ENCODE measurements at places on chromosomes 5 and 9.

GRCh38 chr9:124808246-124808956 lies 31.5 kb downstream of the OLFML2A start:
- DNase-seq: no peak

DNA sequence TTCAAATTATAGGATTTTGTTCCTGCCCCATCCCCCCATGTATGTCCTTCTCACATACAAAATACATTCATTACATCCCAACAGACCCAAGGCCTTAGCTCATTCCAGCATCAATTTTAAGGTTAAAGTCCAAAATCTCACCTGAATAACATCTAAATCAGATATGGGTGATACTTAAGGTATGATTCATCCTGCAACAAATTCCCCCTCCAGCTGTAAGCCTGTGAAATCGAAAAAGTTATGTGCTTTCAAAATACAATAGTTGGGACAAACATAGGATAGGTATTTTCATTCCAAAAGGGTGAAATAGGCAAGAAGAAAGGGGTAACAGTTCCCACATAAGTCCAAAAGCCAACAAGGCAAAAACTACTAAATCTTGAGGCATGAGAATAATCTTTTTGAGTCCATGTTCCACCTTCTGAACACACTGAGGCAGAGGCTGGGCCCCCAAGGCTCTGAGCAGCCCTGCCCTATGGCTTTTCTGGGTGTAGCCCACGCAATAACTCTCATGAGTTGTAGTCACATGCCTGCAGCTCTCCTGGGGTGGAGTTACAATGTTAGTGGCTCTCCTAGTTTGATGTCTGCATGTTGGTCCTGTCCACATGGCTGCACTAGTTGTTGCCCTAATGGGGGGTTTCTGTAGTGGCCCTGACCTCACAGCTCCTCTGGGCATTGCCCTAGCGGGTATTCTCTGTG lies 243.9 kb upstream of the SMARCA2 start:
- no peak for DNase-seq

GRCh38 chr5:31531543-31531887 lies 378 bp downstream of the DROSHA start:
- DNase-seq: no peak

- no peak for DNase-seq
Observed at GRCh38 chr5:61425918-61426317, 93.9 kb downstream of the ZSWIM6 start.

GRCh38 chr5:129216001-129216400 lies 121.5 kb downstream of the ISOC1 start:
- DNase-seq: no peak

GRCh38 chr5:143373076-143373475 lies 30.4 kb downstream of the NR3C1 start:
- no peak for DNase-seq

GRCh38 chr5:146461319-146461718 lies 14.2 kb downstream of the TCERG1 start:
- no peak for DNase-seq

DNA sequence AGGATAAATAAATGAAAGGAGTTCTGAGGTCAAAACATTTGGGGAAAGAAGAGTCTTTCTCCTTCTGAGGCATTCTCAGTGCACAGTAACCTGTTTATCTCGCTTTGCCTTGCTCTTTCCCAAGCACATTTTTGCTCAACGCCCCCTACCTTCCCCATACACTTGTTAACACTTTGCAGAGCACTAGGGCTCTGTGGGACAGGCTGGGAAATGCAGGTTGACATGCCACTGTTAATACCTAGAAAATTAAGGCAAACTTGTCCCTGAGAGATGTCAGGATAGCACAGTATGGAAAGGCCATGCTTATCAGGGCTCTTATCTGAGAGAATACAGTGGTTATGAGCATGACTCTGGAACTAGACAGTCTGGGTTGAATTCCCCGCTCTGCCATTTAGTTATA lies 152.0 kb downstream of the DOCK8 start:
- DNase-seq: no peak

DNA sequence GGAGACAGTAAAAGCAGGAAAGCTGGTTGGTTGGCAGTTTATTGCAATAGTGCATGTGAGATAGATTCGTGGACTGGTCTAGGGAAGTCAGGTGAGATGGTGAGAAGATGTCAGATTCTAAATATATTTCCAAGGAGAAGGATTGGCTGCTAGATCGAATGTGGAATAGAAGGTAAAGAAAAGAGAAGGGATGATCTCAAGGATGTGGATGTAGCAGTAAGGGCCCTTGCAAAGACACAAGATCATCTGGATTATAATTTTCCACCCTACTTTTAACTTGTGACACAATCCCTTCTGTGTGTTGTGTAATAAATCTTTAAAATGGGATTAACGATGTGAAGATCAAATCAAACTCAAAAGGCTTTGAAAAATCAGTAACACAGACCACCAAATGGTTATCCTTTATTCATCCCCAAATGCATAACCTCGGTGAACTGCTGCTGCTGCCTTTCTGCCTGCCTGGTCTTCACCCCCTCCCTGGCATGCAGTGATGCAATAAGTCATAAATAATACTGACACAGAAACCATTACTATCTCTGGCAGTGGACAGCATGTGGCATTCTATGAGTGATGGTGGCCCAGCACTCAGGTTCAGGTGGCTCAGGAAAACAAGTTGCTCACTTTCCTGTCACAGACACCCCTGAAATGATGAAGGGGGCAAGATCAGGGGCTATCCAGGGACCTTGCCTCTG lies 178.4 kb downstream of the FAM114A2 start:
- no peak for DNase-seq

- DNase-seq: no peak
Observed at GRCh38 chr5:56622141-56622540, 193.2 kb upstream of the MAP3K1 start.

DNA sequence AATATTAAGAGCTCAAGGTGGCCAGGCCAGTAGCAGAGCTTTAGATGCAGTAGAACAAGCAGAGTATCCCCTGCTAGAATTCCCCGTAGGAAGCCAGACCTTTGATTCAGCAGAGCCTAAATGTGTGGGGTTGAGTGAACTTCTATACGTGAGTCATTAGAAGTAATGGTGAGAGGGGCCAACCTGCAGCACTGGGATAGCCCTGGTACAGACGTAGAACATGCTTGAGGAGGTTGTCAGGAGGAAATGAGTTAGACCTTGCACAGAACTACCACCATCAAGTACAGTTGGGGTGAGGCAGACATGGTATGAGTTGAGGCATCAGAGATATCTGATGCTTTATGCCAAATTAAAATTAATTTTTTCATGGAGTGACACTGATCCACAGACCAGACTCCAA lies 42.0 kb downstream of the PDCD1LG2 start:
- no peak for DNase-seq

- DNase-seq: no peak
Observed at GRCh38 chr9:4866239-4866969, 73.7 kb downstream of the RCL1 start.

GRCh38 chr5:72126796-72127195 lies 19.5 kb downstream of the MAP1B start:
- DNase-seq: no peak

DNA sequence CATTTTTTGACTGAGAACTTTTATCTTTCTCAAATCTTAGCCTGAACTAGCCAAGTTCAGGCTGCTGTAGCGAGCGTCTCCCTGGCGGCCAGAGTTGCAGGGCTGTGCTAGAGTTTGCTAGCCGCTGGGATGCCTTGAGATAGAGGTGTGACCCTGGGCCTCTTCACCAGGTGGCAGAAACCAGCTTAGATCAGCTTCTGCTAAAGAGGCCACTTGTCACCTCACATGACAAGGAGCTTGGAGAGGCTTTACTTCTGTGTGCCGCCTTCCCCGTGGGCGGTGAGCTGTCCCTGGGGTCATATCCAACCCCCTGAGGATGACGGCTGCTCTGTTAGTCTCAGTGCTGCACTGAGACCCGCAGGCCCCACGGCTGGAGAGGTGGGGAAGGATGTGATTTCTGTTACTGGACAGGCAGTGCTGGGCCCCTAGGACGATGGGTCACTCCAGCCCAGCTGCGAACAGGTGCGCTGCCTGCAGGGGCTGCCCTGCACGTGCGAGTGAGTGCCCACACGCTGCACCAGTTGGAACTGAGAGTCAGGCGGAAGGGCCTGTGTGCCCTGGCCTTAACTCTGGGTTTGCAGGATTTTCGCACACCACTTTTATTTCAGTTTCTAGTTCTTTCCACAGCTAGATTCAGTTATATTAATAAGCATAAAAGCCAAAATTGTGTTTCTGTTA lies 63.8 kb downstream of the EHMT1 start:
- no peak for DNase-seq

DNA sequence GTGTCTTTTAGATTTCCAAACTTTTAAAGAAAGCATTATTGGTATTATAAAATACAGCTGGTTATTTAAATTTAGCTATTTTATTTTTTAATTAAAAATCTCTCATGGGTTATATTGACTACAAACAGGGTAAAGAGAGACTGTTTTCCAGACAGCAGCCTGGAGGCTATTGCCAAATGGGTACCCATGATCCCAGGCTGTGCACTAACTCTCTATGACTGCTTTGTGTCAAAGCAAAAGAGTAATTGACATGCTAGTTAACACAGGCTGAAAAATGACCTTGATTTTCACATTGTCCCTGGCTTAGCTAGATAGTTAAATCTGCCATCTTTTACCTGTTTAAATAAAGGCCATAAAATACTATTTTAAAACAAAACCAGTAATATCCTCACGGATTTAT lies 589.7 kb downstream of the ANXA1 start:
- no peak for DNase-seq

DNA sequence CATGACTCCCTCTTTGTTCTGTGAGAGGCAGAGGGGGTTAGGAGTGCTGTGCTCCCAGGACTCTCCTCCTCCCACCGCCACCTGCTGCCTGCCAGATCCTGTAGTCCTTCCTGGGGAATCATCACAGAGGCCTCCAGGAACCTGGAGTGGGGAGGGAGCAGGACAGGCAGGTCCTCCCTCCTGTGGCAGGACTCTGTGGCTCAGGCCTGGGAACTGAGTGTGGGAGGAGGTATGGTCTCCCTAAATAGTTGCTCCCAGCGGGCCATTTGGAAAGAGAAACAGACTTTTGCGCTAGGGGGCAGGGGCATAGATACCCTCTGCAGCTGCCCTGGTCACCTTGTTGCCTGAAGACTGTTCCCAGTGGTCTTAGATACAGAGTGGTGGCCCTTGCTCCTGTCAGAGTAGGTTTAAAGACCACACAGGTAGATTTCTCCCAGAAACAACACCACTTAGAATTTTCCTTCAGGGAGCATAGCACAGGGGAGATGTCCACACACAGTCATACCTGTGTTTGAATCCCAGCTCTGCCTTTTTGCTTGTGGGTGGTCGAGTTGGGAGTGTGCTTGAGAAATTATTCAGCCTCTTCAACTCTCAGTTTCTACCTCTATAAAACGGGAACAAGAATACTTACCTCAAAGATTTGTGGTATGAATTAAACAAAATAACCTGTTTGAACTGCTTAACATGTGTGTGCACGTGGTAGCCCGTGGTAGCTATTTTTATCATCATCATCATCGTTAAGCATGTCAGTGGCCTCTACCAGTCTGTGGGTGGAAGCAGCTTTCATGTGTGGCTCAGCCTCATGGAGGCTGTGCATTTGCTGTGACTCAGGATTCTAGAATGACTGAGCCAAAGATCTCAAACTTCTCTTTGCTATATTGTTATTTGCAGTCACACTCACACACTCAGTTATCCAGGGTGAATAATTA lies 55.8 kb downstream of the SLC22A5 start:
- no peak for DNase-seq

GRCh38 chr9:106035806-106036205 lies 341.5 kb downstream of the TMEM38B start:
- DNase-seq: no peak

- no peak for DNase-seq
Observed at GRCh38 chr5:87949676-87950631, 318.7 kb downstream of the TMEM161B start.

GRCh38 chr5:50964746-50965653 lies 298.6 kb downstream of the PARP8 start:
- no peak for DNase-seq

DNA sequence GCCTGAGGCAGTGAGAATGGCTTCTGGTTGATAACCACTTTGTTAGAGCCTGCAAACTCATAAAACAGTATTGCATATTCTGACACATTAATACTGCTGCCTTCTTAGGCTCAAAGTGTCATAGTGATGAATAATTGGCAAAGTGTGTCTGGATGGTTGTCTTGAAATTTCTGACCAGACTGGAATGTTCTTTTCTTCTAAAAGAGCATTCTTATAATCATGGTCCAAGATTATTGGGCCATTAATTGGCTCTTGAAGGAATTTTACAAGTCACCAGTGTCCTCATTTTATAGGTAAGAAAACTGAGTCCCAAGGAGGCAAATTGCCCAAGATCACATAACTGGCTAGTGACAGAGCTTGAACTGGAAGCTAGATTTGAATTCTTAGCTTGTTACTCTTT lies 111.7 kb downstream of the PCSK1 start:
- no peak for DNase-seq

Data from H9 (cell line).